ENCODE measurements at places on chromosomes 2 and 18.

GRCh38 chr18:48033790-48034650, 103.6 kb upstream of the SMAD2 start:
- DNase-seq, result no peak

GRCh38 chr2:237977380-237977779, 10.6 kb downstream of the UBE2F start:
- no peak for DNase-seq

- DNase-seq, result no peak
Measured at GRCh38 chr18:39825485-39826150, 2129.4 kb upstream of the PIK3C3 start.

GRCh38 chr2:24820175-24820513, 26.9 kb downstream of the CENPO start:
- no peak for DNase-seq

- DNase-seq, result no peak
Measured at GRCh38 chr2:112174383-112174782, 36.2 kb downstream of the FBLN7 start.

GRCh38 chr18:5628512-5629255, 84.9 kb upstream of the EPB41L3 start:
- peak; percentile 39 for DNase-seq
